CD4-positive, alpha-beta T cell treated with Interleukin-17A for 1 hour (primary cell): ENCODE measurements at places on chromosomes 16 and 17.
A peak's percentile ranks its signal among the peaks of the same experiment; 100 is the strongest.

DNA sequence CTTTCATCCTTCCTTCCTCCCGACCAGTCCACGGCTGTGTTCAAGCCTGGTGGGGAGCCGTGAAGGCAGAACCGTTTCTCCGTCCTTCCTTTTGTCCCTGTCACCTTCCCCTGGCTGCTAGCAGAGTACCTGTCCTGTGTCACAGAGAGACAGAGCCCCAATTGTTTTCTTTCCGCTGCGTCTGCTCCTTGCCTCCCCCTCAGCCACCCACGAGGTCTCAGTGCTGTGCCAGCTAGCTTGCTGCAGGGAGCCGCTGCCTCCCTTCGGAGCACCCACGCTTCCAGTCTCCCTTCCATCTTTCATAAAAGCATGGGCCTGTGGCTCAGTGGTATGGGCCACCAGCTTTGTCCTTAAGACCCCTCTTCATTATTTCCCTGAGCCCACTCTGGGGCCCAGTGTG is 62.2 kb downstream of the MPRIP start:
- no peak for DNase-seq

- DNase-seq, result no peak
These were observed 7.8 kb downstream of the HOXB1 start for GRCh38 chr17:48523010-48523409.

GRCh38 chr17:58283674-58284612 is 3.2 kb upstream of the MPO start:
- DNase-seq, result no peak

- DNase-seq, result peak; percentile 76
These were observed 15.9 kb upstream of the FBXO47 start for GRCh38 chr17:38982858-38983746.

- no peak for DNase-seq
These were observed 34.6 kb upstream of the SMIM36 start for GRCh38 chr17:55545806-55546205.

DNA sequence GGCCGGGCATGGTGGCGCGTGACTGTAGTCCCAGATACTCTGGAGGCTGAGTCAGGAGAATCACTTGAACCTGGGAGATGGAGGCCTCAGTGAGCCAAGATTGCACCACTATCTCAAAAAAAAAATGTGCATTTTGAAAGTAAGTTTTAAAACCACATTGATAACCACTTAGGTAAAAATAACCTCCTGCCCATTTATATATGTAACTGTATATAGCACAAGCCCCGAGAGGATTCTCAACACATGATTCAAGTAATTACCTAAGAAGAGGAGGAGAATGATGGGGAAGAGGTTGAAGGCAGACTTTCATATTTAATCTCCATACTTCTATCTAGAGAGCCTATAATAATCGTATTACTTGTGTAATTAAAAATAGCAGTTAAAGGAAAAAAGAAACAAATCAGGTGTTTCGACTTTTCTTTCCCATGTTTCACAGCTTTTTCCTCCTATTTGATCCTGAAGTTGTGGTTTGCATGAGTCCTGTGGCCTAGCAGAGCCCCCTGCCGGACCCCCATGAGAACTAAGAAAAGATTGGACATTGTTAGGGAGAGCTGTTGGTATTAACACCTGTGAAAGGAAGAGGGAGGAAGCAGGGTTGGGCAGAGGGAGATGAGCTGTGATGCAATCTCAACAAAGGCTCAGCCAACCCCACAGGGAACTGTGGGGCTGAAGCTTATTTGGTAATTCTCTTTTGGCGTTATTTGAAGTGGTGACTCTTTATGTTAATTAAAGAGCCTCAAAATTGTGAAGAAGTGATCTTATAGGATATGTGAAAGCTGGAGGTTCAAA is 22.1 kb downstream of the PMFBP1 start:
- no peak for DNase-seq

DNA sequence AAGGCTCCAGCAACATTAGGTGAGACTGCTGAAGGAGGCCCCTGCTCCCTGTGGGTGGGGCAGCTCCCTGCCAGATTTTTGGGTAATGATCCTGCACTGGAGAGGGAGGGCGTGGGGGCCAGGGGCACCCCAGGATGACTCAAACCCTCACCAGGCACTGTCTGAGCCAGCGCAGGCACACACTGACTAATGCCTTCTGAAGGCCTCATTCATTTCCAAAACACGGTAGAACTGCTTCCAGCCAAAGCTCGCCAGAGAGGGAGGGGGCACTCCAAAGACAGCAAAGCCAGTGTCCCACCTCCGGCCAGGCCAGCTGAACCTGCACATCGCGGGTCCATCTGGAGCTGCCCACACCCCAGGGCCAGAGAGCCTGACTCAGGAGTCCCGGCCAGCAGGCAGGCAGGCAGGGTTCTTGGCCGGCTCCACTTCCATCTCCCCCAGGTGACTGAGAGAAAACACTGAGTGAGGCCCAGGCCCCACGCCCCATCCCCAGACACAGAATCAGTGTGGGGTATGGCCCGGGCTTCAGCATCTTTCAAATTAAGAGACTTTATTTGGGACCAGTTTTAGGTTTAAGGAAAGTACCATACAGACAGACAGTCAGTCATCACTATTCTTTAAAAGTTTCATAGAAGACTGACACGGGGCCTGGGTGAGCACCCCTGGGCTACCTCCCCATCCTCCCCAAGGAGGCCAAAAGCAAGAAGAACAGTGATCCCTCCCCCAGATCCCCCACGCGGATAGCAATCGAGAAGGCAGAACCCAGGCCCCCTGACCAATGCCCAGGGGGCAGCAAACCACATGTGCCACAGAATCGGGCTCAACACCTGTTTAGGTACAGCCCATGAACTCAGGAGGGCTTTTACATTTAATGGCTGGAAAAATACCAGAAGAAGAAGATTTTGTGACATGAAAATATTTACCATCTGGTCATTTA is 2.3 kb downstream of the PIEZO1 start:
- no peak for DNase-seq

GRCh38 chr17:77602883-77603640 is 355.4 kb upstream of the TNRC6C start:
- no peak for DNase-seq

- no peak for DNase-seq
These were observed 62.7 kb downstream of the TEX2 start for GRCh38 chr17:64200080-64201032.

GRCh38 chr17:50882851-50883250 is 16.7 kb upstream of the TOB1 start:
- no peak for DNase-seq

- no peak for DNase-seq
These were observed 177.7 kb upstream of the CIBAR2 start for GRCh38 chr16:85289760-85290625.

DNA sequence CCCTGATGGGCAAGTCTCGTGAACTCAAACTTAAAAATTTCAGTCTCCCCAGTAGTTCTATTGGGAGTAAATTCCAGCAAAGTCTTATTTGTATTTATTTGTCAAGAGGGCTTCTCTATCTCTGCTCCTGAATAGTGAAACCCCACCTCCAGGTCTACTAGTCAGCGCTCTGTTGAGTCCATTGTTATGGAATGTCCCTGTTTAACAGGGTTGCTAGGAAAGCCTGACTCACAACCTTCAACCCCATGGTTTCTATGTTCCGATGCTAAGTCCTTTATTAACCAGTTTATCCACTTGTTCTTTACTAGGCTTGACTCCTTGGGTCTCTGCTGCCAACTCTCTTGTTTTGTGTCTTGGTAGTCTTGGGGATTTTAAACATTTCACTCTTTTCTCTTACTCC is 250.7 kb upstream of the MYOCD start:
- DNase-seq, result no peak

DNA sequence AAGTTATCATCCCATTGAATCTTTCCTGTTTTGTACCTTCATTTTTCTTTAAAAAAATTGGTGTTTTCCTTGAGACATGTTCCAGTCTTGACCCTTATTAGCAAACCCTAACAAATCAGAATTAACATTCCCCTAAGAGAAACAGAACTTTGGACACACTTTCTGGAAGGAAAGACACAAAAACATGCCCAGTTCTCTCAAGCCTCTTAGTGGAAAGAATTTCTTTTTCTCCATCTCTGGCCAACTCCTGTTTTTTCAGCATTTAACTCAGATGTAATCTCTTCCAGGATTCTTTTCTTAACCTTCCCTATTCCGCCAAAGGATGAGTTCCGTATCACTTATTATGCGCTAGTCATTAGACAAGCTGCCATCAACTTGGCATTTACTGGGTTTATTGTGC is 23.9 kb upstream of the CDH8 start:
- DNase-seq, result no peak

- DNase-seq, result no peak
These were observed 122.9 kb downstream of the CLEC16A start for GRCh38 chr16:11067266-11067665.

DNA sequence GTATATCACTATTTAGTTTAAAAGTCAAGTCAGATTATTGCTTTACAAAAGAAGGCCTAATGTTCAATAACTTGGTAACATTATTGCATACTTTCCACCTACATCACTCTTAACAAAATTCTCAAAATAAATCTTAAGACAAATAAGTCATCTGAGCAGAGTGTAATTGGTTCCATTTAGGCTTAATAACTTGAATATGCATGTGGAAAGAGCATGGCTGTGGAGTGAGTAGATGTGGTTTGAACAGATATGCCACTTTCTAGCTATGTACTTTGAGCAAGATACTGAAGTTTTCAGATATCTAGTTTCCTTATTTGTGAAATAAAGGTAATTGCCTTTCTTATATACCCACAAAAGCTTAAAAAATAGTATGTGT is 6.7 kb upstream of the EVI2A start:
- DNase-seq, result no peak

DNA sequence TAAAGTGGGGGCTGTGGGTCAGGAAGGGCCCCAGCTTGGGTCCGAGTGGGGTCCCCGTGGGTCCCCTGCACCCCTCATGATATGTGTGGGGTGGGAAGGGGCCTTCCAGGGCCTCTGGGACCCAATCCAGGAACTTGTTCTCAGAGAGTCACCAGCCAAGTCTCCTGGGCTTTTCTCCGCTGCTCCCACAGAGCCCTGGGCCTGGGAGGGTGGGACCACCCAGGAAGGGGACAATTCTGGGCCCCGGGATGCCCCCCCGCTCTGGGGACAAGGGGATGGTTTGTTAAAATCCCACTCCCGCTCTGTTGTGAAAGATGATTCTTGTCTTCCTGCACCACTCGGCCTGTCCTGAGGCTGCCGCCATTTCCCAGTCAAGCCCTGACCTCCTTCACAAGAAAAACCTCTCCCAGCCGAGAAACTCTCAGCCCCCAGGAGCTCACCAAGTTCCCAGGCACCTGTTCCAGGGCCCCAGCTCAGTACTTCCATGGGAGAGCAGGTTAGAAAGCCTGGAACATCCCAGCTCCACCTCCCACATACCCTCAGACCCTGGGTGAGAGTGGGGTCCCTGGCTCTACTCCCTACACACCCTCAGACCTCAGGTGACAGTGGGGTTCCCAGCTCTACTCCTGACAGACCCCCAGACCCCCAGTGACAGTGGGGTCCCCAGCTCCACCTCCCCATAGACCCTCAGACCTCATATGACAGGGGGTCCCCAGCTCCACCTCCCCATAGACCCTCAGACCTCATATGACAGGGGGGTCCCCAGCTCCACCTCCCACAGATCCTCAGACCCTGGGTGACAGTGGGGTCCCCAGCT is 75.1 kb downstream of the METRNL start:
- no peak for DNase-seq

- DNase-seq, result peak; percentile 65
These were observed 13.0 kb downstream of the SARM1 start for GRCh38 chr17:28384281-28385036.

DNA sequence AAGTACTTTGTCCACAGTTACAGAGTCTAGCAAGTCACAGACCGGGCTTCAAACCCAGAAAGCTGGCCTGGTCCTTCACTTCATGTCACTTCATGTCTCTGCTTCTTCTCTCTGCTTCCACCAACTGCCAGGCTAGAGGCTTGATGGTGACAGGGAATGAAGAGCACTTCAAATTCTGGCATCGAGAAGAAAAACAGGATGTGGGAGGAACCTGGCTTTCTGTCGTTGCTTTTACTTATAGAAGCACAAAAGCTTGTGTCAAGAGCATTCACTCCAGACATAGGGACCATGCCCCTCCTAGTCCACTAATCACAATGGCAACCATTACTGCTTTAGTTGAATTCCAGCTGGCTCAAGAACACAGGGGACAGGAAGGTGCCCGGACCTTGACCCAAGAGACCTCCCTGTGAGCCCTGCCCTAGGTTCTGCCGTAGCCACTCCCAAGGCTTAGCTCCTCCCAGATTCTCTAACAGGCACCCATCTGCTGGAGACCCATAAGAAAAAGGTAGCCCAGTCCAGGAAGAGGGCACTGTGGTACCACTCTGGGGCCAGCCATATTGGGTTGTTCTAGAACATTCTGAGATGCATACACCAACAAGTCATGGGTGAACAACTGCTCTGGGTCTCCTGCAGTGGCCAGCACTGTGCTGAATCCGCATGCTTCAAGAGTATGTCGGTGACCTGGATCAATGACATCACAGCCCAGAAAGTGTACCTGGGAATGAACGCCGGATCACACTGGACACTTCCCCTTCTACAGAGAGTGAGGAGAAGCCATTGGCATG is 181.8 kb downstream of the C16orf95 start:
- DNase-seq, result no peak

- DNase-seq, result no peak
These were observed 11.8 kb upstream of the PECAM1 start for GRCh38 chr17:64402469-64402868.

- DNase-seq, result no peak
These were observed 154.2 kb downstream of the MYO1D start for GRCh38 chr17:32722733-32723132.

- DNase-seq, result no peak
These were observed 53.8 kb upstream of the ARHGAP44 start for GRCh38 chr17:12735517-12735916.

- no peak for DNase-seq
These were observed 1.5 kb upstream of the ZNF764 start for GRCh38 chr16:30559690-30560089.

DNA sequence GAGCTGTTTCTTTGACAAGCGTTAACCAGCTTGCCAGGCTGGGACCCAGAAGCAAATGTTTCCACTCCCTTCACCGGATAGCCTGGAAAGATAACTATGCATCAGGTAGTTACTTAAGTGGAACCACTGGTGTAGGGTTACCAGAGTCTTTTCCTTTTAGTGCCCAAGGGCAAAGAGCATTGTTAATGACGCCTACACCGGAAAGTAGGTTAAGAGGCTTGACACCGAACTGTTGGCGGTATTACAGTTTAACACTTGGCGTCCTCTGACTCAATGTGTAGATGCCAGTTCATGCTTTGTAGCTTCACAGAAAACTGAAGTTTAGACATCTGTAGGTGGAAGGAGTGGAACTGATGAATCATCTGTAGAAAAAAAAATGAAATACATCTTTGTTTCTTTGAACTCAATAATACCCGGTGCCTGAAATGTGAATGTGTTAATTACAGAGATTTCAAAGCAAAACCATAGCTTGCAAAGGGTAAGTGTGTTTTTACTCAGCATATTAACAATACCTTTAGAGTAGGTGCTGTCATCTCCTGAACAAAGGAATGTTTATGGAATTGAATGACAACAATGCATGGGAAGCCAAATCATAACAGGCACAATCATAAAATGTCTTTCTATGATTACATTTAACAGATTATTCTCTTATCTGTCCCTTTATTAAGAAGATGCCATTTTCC is 426.7 kb upstream of the SALL1 start:
- DNase-seq, result no peak
